ENCODE measurements at places on chromosomes 2 and 18. TPM values are rescaled to one million over a fixed set of nuclear protein-coding genes. Genes with fewer than 3 reads are reported as not detected.
A peak's percentile ranks its signal among the peaks of the same experiment; 100 is the strongest.

DNA sequence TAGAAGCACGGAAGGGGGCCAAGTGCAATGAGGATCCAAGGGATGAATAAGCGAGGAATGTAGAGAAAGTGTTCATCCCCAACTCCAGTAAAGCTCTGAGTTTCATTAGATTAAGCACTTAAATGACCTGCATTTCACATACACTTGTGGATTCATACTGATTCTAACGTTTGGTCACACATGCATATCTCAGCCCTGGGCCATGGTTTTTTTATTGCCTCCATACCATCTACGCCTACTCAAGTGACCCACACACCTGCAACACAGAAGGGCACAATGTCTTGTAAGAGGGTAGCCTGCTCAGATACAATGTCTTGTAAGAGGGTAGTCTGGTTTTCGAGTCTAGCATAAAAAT is 566 bp upstream of the MRPS5 start:
- DNase-seq: no peak

DNA sequence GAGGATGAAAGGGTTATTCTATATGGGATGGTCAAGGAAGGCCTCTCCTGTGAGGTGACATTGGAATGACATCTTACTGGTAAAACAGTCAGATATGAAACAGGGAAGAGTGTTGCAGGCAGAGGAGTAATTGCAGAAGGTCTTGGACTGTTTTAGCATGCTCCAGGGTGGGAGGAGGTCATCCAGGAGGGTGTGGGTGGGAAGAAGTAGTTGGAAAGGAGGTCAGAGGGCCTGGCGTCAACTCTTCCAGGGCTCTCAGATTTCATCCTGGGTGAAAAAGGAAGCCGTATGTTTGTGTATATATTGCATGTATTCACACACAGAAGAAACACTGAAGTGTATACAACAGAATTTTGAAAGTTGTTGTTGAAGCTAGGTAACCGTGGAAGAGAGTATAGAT is 48.2 kb downstream of the ATP9B start:
- DNase-seq: no peak

DNA sequence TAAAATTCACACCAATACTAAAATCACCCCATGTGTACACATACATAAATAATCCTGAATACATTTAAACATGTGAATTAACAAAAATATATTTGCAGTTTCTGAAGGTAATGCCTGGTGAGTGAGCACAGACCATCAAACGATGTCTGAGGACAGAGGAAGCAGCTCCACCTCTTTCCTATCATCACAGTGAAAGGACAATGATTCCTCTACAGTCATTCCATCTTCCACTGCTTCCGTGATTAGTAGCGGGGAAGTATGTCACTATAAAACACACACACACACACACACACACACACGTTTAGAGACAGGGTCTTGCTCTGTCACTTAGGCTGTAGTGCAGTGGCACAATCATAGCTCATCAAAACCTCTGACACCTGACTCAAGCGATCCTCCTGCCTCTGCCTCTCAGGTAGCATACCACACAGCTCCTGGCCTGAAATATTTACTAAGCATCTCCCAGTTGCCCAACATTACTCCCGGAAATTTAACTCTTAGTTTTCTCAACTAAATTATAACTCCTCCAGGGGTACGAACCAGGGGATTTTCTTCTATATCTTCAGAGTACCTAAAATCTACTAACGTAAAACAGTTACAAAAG is 12.8 kb downstream of the FAM210A start:
- no peak for DNase-seq

DNA sequence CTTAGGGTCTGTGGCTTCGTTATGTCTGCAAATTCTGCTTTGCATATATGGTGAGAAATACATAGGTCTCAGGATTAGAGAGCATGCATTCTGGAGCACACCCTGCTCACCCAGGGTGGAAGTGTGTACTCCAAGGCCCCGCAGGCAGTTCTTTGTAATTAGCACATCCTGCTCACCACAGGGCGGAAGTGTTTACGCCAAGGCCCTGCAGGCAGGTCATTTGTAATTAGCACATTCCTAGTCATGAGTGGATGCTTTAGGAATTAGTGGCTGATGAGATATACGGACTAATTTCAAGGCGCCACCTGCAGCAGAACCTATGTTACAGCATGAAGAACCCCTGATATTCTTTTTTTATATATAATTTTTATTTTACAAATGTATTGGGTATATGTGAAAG is 4.2 kb downstream of the ALLC start:
- DNase-seq: no peak

DNA sequence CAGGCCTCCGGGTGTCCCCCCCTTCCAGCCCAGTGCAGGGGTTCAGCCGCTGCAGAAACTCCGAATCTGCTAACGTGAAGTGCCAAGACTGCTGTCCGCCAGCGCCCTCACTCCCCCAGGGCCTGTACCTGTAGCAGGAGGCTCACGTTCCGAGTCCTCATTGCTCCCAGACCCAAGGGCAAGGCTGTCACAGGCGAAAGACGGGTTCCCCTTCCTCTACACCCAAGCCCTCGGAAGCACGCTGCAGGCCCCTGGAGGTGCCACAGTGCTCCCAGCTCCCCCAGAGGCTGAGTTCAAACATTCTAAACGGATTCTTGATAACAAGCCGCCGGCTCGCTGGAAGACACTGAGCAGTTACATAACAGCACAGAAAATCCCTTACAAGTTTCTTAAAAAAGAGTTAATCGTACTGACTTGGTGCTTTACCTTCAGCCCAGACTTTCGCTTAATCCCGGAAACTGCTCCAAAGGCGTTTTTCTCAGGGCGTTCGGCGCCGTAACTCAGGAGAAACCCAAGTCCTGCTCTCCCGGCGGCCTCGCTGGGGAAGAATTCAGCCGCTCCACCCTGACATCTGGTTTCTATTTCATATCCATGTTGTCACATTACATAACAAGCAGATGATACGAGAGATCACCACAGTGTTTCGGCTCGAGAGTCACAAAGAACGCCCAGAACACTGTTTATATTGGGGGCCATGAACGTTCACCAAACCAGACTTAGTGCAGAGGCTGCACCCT is 92.0 kb downstream of the HDAC4 start:
- DNase-seq: no peak

- no peak for DNase-seq
Observed at GRCh38 chr2:235643680-235644511, 150.1 kb downstream of the AGAP1 start.

GRCh38 chr2:86570059-86570458 is 6.8 kb upstream of the CHMP3 start:
- DNase-seq: no peak

DNA sequence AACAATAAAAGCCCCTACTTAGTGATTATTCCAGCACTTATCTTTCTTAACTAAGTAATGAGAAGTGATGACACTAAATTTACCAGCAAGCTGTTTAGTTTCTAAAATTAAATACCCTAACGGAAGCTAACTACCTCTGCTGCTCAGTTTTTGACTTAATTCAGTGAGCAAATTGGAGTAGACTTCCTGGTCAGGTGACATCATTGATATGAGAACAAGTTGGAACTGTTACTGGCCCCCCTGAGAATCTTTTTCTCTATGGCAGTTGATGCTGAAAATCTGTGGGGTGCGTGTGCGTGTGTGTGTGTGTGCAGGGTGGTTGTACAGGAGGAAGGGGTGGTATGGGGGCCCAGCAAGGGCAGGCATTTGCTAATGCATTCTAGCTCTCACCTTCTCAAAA is 35.5 kb upstream of the BMP10 start:
- no peak for DNase-seq

DNA sequence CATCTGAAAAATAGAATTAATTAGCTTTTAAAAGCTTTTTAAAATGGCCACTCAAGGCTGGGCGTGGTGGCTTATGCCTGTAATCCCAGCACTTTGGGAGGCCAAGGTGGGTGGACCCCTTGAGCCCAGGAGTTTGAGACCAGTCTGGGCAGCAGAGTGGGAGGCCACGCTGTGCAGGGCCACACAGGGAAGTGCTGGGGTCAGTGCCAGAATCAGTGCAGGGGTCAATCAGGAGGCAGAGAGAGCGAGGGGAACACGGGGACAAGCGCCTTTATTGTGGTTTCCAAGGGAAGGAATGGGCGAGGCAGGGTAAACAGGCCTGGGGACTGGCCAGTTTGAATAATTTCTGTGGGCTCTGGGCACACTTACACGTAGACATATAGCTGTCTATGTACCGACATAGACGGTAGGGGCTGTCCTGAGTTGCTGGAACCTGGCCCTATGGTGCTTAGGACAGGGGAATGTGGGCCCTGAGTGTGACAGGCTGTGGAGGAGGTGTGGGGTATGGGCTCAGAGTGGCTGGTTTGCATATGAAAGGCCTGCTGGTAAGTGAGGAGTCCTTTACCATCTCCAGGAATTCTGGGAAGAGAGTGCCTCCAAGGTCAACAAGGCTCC is 42.9 kb downstream of the DYSF start:
- DNase-seq: no peak

DNA sequence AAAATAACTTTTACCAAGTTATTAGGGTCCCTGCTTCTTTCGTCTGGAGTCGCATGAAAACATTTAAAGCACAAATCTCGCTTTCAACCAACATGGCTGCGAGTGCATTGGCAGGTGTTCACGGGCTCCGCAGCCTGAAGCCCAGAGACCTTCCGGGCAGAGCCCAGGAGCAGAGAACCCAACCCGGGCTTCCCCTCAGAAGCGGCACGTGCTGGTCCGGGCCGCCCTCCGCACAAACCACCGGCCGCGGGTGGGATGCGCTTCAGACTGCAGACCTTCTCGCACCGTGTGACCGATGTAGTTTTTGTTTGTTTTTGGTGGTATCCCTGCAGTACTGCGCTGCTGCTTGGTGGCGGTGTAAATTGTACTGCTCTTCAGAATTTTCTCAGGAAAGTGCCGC is 105.6 kb upstream of the TPO start:
- DNase-seq: peak; percentile 66

- DNase-seq: no peak
Observed at GRCh38 chr18:74928194-74928968, 280.6 kb downstream of the PTGR3 start.

- peak; percentile 66 for DNase-seq
Observed at GRCh38 chr2:109348190-109348589, 219.2 kb downstream of the SH3RF3 start.

- no peak for DNase-seq
Observed at GRCh38 chr2:97995026-97995733, 568 bp downstream of the TMEM131 start.

- no peak for DNase-seq
Observed at GRCh38 chr2:74843899-74844298, 10.0 kb downstream of the HK2 start.

DNA sequence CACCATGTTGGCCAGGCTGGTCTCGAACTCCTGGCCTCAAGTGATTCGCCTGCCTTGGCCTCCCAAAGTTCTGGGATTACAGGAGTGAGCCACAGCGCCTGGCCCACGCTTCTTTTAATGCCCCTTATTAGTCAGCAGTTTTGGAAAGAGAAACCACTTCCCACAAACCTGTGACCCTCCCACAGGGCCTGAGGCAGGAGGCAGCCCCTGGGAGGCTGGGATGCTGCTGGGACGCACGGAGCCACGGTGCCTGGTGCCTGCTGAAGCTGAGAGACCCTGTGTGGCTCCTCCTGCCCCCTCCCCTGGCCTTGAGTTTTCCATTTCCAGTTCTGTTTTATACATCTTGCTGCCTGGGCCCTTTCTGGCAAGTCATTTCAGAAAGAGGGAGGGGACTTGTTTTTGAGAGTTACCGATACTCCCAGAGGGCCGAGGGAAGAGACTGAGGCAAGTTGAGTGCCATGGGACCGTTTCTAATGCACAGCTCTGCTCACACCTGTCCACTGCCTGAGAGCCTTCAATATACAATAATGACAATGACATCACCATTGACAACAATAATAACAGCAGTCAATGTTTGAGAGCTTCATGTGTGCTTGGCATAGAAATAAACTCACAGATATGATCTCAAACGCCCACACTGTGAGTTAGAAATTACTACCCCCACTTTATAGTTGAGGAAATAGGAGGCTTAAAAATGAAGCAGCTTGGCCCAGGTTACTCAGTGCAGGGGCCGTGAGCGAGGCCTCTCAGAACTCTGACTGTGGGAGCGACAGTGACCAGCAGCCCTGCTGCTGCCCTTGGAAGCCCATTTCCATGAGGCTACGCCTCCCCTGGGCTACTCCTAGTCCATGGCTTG is 78.1 kb upstream of the YWHAQ start:
- DNase-seq: no peak

DNA sequence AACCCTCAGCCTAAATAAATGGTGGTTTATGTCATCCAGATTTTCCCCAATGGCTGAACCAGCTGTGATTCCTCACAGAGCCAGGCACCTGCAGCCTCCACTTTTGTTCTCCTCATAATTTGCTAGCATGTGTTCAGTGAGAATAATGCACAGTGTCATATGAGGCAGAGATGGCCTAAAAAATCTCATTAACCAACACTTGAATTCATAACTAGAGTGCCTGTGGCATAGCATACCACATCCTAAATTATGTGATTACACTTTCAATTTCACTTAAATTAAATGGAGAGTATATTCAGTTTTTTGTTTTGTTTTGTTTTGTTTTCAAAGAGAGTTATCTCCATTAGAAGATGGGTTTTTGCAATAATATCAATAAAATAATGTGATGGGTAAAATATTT is 488.0 kb downstream of the CBLN2 start:
- no peak for DNase-seq

DNA sequence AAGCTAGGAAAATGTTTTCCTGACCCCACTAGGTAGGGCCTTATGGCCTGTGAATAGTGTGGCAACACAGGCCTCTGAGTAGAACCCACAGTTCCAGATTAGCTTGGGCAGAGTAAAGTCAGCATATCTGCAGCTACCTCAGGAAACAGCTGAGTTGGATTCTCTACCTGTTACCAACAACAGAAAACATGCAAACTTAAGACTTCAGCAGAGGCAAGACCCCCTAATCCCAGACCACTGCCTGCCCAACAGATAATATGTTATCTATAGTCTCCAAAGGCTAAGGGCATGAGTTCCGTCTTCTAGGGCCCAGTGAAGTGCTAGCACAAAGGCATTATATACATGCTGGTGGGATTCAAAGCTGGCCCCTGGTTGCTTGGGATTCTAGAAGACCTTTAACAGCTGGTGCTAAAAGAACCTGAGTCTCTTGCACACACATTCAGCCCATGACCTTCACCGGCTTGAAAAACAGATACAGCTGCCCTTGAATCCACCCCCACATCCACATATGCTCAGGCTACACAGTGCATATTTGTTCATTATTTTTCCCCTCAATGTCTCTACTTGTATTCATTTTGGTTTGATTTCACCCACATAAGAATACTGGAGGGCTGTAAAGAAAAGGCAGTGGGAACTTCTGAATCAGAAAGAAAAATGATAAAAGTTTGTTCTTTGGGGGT is 13.5 kb upstream of the UBXN4 start:
- no peak for DNase-seq

The SERPINB2 gene
- not detected for total RNA-seq

The SLC9A4 gene
- not detected for total RNA-seq

The CLIP4 gene
- total RNA-seq: 72.3 TPM

The ANKRD53 gene
- total RNA-seq: 0.66 TPM

The B3GNT7 gene
- total RNA-seq: 4.0 TPM

The PROM2 gene
- total RNA-seq: 1.4 TPM

The ANKRD23 gene
- total RNA-seq: 4.6 TPM

The SLC30A3 gene
- total RNA-seq: not detected

The CYP27A1 gene
- 22.4 TPM for total RNA-seq

The C2orf78 gene
- not detected for total RNA-seq

The INO80C gene
- total RNA-seq: 19.5 TPM

The DPP10 gene
- 5.5 TPM for total RNA-seq

The DUSP2 gene
- 5.5 TPM for total RNA-seq

The VAPA gene
- total RNA-seq: 257 TPM

The ATP8B1 gene
- total RNA-seq: 20.4 TPM

Data from esophagus muscularis mucosa (tissue), 4 donors.